Aorta (tissue), 5 donors: ENCODE measurements at places on chromosomes 13 and 19. TPM values are rescaled to one million over a fixed set of nuclear protein-coding genes. Genes with fewer than 3 reads are reported as not detected.

- no peaks in the 10 kb centered on the region for H3K36me3 ChIP-seq
- DNase-seq: peak; percentile 53
- no peak overlapping the region for H3K27ac ChIP-seq
- H3K27me3 ChIP-seq: no peaks in the 10 kb centered on the region
Measured at GRCh38 chr19:1070931-1071791, 4.2 kb downstream of the ARHGAP45 start.

DNA sequence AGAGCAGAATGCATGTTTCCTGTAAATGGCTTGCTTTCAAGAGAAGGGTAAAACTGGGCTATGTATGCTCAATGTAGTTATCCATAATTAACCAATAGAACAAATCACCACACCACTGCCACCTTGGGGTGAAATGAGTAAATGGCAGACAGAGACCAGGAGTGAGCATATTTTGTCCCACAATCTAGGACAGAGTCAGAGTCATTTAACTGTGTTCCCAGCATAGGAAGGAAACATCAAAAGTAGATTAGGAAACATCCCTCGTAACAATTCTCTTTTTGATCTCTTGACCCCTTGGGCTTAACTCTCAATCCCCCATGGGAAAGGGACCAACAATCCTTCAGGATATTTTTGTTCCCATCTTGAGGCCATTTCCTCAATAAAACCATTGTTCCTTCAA is 224.8 kb downstream of the NHLRC3 start:
- no peaks in the 10 kb centered on the region for H3K4me1 ChIP-seq
- H3K27me3 ChIP-seq: no peaks in the 10 kb centered on the region
- no peak overlapping the region for H3K27ac ChIP-seq
- no peak for DNase-seq
- H3K4me3 ChIP-seq: no peak overlapping the region

GRCh38 chr13:30103161-30103840 is 204.1 kb downstream of the KATNAL1 start:
- no peak overlapping the region for H3K4me3 ChIP-seq
- no peak overlapping the region for H3K27ac ChIP-seq
- H3K27me3 ChIP-seq: no peaks in the 10 kb centered on the region
- DNase-seq: no peak

GRCh38 chr13:59674616-59675015 is 489.1 kb downstream of the DIAPH3 start:
- H3K4me3 ChIP-seq: no peak overlapping the region
- no peaks in the 10 kb centered on the region for H3K36me3 ChIP-seq
- no peak for DNase-seq
- H3K4me1 ChIP-seq: no peaks in the 10 kb centered on the region
- H3K27ac ChIP-seq: no peak overlapping the region
- no peaks in the 10 kb centered on the region for H3K27me3 ChIP-seq

GRCh38 chr13:38072696-38073095 is 203.1 kb upstream of the TRPC4 start:
- no peaks in the 10 kb centered on the region for H3K36me3 ChIP-seq
- no peaks in the 10 kb centered on the region for H3K27me3 ChIP-seq
- no peak overlapping the region for H3K27ac ChIP-seq
- no peak for DNase-seq
- no peaks in the 10 kb centered on the region for H3K4me1 ChIP-seq

DNA sequence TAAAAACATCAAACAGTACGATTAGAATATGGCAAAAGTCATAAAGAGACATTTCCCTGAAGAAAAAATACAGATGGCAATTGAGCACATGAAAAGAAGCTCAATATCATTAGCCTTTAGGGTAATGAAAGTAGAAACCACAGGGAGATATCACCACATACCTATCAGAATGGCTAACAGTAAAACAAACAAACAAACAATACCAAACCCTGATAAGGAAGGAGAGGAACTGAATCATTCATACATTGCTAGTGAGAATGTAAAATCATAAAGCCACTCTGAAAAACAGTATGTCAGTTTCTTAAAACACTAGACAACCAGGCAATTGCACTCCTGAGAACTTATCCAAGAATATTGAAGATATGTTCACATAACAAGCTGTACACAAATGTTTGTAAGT is 1342.5 kb upstream of the SLC10A2 start:
- DNase-seq: no peak
- no peaks in the 10 kb centered on the region for H3K36me3 ChIP-seq
- H3K4me3 ChIP-seq: no peak overlapping the region
- H3K27me3 ChIP-seq: no peaks in the 10 kb centered on the region

DNA sequence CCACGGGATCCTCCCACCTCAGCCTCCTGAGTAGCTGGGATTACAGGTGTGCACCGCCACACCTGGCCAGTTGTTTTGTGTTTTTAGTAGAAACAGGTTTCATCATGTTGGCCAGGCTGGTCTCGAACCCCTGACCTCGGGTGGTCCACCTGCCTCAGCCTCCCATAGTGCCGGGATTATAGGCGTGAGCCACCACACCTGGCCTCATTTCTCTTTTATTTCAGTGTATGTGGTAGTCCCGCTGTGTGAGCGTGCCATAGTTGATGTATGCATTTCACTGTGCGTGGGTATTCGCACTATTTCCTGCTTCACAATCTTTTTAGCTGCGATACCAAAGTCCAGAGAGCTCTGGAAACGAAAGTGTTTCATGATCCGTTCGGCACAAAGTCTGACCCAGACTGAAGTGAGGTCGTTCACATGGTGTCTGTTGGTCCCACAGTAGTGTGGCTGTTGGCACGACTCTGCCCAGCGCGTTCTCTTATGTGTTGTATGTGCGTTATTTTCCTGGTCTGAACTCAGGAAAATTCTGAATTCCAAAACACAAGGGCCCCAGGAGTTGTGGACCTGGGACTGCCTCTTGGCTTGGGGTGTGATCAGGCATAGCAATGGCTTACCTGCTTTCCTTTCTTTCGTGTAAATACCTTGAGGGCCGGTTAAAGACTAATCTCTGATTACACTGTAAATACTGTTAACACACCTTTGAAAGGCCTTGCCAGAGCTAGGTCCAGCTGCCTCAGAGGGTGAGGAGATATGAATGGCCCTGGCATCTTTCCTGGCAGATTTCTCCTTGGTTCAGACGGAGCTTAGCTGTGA is 8.6 kb downstream of the EPN1 start:
- no peaks in the 10 kb centered on the region for H3K4me1 ChIP-seq
- no peaks in the 10 kb centered on the region for H3K36me3 ChIP-seq
- no peak for DNase-seq
- H3K4me3 ChIP-seq: no peak overlapping the region
- no peaks in the 10 kb centered on the region for H3K27me3 ChIP-seq

DNA sequence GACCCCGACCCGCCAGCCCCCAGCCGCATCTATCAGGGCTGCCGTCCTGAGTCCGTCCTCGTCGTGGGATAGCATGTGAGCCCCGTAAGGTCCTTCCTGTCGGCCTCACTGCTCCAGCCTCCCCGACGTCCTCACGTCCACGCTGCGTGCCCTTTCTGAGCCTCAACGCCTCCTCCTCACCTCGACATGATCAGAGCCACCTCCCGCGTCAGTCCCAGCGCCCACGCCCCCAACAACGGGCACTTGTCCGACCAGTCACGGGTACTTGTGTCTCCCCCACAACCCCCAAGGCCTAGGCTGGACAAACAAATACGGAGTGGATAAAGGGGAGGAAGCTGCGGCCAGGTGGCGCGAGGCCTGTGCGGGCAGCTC is 665 bp downstream of the ZNF497 start:
- no peaks in the 10 kb centered on the region for H3K27me3 ChIP-seq
- no peaks in the 10 kb centered on the region for H3K4me1 ChIP-seq
- no peaks in the 10 kb centered on the region for H3K36me3 ChIP-seq
- peak overlapping the region; percentile 84 for H3K27ac ChIP-seq
- DNase-seq: peak; percentile 85

DNA sequence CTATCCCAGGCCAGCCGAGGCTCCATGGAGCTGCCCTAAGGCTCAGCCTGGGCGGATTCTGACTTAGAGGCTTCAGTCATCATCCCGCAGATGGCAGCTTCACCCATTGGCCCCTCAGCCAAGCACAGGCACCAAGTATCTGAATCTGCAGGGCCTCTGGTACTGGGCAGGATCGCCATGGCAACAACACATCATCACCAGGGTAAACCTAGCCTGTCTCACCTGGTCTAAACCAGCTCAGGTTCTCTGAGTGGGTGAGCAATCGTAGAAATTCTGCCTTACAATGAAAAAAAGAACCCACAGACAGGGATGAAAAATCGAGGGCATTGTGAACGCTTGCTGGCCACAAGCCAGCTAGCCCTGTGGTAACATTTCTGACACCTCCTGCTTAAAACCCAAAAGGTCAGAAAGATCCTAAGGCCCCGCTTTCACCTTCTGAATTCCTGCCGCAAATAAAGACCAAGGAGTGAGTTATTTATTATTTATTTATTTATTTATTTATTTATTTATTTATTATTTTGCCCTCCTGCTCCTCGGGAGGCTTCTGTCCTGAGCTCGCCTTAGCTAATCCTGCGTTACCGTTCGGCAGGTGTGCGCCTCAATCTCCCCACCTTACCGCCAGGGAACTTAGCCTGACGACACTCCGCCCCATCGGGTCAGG is 12.0 kb upstream of the CEACAM21 start:
- no peak overlapping the region for H3K4me3 ChIP-seq
- no peak for DNase-seq
- no peaks in the 10 kb centered on the region for H3K36me3 ChIP-seq
- H3K27ac ChIP-seq: no peak overlapping the region
- no peaks in the 10 kb centered on the region for H3K4me1 ChIP-seq
- H3K27me3 ChIP-seq: no peaks in the 10 kb centered on the region

DNA sequence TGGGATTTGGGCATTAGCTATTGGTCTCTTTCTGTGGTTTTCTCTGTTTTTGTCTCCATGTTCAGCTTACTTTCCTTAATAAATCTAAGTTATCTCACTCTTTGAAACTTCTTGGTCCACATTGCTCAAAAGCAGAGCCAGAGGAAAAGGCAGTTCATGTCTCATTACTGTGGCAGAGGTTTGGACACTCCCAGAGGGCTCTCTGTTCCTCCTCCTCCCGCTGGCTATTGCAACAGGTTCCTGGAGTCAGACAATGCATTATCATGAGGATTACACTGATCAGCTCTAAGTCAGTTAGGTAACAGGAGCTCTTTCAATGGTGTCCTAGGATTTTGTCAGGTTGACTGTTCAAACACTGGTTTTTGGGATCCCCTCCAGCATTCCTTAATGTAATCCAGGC is 298.8 kb downstream of the NDFIP2 start:
- no peak overlapping the region for H3K4me3 ChIP-seq
- no peaks in the 10 kb centered on the region for H3K27me3 ChIP-seq
- H3K36me3 ChIP-seq: no peaks in the 10 kb centered on the region
- no peak for DNase-seq

GRCh38 chr19:56837004-56837403 is 3.5 kb downstream of the PEG3 start:
- H3K27ac ChIP-seq: no peak overlapping the region
- no peaks in the 10 kb centered on the region for H3K27me3 ChIP-seq
- H3K36me3 ChIP-seq: no peaks in the 10 kb centered on the region
- DNase-seq: no peak

DNA sequence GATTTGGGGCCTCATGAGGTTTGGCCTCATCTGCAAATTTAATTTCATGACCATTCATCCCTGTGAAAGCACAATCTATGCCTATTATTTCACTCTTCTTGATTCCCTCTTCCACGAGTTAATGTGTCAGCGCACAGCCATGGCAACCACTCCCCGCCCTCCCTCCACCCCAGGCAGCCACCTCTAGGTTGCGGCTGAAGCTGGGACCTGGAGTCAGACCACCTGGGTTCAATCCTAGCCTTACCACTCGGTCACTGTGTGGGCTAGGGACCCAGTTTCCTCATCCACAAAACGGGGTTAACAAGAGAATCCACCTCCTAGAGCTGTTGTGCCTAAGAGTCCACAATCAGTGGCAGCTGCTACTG is 9.8 kb downstream of the CHST8 start:
- H3K27ac ChIP-seq: no peak overlapping the region
- H3K4me3 ChIP-seq: no peak overlapping the region
- H3K4me1 ChIP-seq: no peaks in the 10 kb centered on the region
- DNase-seq: no peak

The CDC42EP5 gene
- total RNA-seq: 45.0 TPM

The ZNF737 gene
- 15.4 TPM for total RNA-seq

The WASF3 gene
- 24.9 TPM for total RNA-seq

The DLL3 gene
- not detected for total RNA-seq

The NLRP7 gene
- total RNA-seq: not detected
